ENCODE measurements at places on chromosomes 7 and 10.

DNA sequence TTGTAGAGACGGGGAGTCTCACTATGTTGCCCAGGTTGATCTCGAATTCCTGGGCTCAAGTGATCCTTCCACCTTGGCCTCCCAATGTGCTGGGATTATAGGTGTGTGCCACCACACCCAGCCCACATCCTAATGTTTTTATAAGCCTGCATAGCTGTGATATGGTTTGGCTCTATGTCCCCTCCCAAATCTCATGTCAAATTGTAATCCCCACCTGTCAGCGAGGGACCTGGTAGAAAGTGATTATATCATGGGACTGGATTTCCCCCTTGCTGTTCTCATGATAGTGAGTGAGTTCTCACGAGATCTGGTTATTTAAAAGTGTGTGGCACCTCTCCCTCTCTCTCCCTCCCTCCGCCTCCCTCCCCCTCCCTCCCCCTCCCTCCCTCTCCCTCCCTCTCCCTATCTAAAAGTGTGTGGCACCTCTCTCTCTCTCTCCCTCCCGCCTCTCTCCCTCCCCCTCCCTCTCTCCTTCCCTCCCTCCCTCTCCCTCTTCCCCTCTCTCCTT lies 13.9 kb downstream of the BAMBI start:
- no peak for DNase-seq

GRCh38 chr7:54757711-54758110 lies 1.3 kb downstream of the SEC61G start:
- no peak for DNase-seq

DNA sequence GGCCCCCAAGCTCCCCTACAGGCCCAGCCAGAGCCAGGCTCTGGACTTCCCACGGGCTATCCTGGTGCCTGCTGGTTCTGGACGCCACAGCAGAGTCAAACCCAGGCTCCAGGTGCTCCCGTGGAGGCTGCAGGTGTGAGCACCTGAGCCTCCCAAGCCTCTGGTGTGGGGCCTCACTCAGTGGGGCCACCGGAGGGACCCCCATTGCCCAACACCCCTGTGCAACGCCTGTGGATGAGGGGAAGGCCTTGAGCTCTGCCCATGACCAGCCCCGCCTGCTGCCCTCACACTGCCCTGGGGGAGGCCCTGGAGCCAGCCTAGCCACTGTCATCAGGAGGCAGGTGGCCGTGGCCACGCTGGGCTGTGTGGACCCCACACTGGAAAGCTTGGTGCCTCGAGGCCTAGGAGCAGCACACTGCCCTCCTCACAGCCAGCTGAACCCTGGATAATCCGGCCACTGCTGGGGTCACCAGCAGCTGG lies 229.3 kb downstream of the MAD1L1 start:
- DNase-seq, result no peak

GRCh38 chr7:123647106-123647730 lies 8.4 kb upstream of the LMOD2 start:
- DNase-seq, result no peak

DNA sequence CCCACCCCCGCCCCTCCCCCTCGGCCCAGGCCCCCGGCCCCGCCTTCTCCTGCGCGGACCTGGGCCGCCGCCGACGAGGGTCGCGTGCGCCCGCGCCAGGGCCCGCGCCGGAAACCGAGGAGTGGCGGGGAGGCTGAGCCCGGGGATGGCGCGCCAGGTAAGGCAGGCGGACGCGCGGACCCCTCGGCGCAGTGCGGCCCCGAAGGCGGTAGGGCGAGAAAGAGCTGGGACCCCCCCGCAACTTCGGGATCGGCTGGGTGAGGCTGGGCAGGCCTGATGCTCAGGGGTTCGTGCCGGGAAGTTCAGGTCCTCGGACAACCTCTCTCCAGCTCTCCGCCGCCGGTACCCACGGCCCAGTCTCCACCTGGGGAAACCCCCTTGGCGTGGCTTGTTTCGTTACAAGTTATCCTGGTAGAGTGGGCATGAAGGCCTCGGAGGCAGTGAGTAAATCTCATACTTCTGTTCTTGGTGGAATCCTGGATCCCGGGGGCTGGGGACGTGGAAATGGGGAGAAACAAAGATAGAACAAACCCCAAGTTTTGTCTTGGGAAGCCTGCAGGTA lies 58.4 kb downstream of the ZNF467 start:
- DNase-seq, result peak; percentile 32

DNA sequence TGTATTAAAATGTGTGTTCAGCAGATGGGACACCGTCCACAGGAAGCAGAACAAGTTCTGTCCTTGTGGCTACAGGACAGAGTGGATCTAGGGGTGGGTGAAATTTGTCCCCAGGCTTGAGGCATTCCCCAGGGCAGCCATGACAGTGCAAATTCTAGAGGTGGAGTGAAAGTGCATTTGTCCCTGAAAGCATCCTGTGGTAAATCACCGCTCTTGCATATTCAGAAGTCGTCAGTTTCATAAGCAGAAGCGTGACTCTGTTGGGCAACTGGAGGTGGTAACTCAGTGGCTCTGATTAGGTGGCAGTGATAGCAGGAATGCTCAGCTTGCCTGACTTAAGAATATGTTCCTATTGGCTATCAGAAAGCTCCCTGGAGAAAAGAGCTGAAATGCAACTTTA lies 96.6 kb downstream of the SNX10 start:
- DNase-seq, result no peak

- DNase-seq, result no peak
Observed at GRCh38 chr7:85602196-85602595, 415.3 kb upstream of the SEMA3D start.

GRCh38 chr7:148696787-148697186 lies 1.9 kb upstream of the CUL1 start:
- no peak for DNase-seq

- DNase-seq, result no peak
Observed at GRCh38 chr7:151246851-151247580, 1.5 kb downstream of the SMARCD3 start.

DNA sequence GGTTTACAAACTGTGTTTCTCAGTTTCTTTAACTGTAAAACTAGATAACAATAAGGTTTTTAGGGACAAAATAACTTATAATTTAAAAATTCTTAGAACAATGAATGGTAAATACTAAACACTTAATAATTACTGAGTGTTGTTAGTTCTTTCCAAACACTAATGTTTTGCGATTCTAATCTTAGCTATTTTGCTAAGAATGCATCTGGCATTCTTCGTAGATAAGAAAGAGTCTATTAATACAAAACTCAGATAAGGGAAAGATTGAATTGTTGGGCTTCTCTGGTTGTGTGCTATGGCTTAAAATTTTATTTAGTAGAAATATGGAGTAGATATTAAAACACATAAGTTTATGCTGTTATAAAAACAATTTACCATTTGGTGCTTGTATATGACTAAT lies 45.4 kb downstream of the TMEM229A start:
- no peak for DNase-seq

DNA sequence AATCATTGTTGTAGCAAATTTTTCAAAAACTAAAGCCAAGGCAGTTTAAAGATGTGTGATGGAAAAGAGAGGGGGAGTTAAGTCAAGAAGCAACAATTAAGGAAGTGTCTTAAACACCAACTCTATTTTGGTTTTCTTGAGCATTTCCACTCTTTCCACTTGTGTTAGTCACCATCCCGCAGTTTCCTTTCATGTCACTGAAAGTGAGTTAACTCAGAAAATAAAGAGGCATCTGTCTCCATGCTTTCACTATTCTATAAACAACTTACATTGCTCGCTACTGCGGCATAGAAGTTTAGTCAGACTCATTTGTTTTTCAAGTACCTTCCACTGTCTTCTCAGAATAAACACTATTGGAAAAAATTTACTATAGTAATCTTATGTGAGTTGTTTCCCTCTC lies 284.9 kb upstream of the SEMA3D start:
- no peak for DNase-seq

GRCh38 chr10:58641095-58641531 lies 128.4 kb downstream of the BICC1 start:
- no peak for DNase-seq

DNA sequence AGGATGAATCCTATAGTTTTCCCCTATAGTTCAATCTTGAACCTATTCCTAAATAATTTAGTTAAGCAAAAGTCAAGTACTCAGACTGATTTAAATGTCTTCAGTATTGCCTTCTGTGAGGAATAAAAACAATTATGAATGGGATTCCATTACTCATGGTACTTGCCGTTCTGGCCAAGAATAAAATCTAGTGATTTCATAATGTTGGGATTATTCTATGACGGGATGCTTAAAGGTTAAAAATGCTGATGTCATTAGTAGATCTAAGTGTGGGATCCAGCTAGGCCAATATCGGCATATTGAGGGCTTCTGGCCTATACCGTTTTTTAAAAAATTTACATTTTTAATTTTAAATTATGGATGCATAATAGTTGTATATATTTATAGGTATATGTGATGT lies 5.3 kb downstream of the BPGM start:
- no peak for DNase-seq

DNA sequence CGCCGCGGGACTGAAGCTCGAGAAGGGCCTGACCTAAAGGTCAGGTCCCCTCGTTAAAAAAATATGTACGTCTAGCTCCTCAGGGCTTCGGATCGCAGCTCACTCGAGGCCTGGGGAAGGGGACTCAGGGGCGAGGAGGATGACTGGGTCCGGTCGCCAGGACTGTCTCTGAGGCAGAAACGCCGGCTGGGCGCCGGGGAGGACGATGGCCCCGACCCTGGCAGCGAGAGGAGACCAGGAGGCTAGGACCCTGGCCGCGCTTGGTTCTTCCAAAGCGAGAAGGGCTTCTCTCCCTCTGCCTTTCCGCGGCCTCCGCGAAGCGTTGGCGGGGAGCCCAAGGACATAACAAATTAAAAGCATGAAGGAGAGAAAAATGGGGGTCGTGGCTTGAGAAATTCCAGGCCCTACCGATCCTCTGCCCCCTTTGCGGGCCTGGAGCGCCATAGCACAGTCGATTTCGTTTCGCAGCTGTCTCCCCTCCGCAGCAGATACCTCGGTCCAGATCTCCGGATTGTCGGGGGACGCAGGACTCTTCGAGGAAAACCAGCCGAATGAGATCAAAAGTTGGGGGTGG lies 3.1 kb downstream of the NKX2-3 start:
- DNase-seq, result no peak

DNA sequence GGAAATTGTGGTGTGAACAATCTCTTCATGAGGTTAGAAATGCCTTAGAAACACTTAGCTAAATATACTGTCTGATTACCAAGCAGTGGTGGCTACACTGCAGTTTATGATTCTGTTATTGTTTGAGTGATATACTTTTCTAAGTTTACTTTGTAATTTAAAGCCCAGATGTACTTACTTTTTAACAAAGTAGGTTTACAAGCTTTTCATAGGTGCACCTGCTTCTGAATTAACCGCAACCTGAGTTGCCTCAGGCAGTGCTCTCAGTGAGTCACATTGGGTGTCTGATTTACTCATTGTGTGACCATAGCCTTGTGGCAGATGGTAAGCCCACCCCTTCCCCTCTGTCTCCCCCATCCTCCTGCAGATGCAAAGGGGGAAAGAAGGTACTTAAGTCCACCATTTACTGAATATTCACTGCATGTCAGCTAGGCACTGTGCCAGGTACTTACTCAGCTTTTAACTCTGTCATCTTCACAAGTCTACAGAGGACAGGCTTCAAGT lies 9.0 kb downstream of the MTURN start:
- DNase-seq, result no peak

- DNase-seq, result no peak
Observed at GRCh38 chr10:25102147-25102822, 72.5 kb upstream of the GPR158 start.

DNA sequence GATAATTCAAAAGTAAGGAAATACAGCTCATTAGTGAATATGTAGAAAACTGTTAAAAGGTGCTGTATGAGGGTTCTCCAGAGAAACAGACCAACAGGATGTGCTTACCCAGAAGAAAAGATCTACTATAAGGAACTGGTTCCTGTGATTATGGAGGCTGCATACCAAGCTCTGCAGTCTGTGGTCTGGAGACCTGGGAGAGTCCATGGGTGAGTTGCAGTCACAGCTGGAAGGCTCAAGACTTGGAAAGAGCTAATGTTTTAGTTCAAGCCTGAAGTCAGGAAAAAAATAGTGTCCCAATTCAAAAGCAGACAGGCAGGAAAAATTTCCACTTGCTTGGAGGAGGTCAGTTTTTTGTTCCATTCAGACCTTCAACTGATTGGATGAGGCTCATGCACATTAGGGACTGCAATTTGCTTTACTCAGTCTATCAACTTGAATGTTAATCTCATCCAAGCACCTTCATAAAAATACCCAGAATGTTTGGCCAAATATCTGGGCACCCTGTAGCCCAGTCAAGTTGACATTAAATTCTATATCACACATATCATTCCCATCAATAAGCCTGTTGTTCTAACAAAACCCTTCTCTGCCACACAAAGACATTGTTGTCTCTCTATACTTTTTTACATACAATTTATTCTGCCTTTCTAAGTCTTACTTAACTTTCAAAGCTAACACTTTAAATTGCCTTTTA lies 197.9 kb upstream of the KLF6 start:
- DNase-seq, result no peak

DNA sequence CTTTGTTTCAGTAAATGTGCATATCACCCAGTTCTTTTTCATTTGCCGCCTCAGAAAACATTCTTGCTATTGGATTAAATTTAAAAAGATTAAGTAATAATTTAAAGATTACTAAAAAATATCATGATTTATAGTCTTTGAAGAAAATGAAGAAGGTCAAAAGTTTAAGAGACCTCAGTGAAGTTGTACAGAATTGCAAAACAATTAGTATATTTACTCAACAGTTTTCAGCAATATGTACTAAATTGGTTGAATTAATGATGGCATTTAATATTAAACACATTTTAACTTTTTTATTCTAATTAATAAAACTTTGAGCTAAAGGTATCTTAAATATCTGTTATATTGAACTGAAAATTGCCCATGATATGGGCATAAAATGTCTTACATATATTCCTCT lies 49.9 kb upstream of the KLF6 start:
- DNase-seq, result no peak

- DNase-seq, result peak; percentile 87
Observed at GRCh38 chr10:17228091-17229015, at the start of gene VIM. Gene VIM (plus strand): TSS chr10:17228241. CDS start chr10:17229423, 1,182 bp downstream.

GRCh38 chr10:129962031-129962871 lies 1.8 kb downstream of the EBF3 start:
- DNase-seq, result no peak

DNA sequence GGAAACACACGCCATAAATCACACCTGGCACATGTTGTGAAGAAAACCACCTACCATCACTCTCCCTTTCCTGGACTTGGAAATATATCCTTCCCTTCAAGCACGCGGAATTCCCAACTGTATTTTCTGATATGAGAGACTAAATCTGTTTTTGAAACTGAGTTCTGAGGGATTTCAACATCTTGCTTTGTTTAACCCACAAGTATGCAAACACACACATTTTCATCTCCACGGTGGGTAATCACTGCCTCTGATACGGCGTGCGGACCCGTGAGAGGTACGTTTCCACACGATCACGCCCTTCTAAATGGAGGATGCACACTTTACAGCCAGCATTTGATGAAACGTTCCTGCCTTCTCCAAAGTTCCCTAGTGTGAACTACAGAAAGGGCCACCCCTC lies 83.4 kb downstream of the ZRANB1 start:
- no peak for DNase-seq
